Stimulated activated CD4-positive, alpha-beta T cell treated with anti-CD3 and anti-CD28 coated beads, TNF-alpha, amount 100 ng/mL, for 48 hours (primary cell): ENCODE measurements at places on chromosomes 4 and X.

- no peak for DNase-seq
These were observed 75.1 kb downstream of the GAB1 start for GRCh38 chr4:143411527-143412419.

GRCh38 chr4:148445071-148445859, 3.1 kb upstream of the NR3C2 start:
- peak; percentile 53 for DNase-seq

GRCh38 chr4:5611750-5612149, 96.6 kb downstream of the EVC2 start:
- DNase-seq: no peak

DNA sequence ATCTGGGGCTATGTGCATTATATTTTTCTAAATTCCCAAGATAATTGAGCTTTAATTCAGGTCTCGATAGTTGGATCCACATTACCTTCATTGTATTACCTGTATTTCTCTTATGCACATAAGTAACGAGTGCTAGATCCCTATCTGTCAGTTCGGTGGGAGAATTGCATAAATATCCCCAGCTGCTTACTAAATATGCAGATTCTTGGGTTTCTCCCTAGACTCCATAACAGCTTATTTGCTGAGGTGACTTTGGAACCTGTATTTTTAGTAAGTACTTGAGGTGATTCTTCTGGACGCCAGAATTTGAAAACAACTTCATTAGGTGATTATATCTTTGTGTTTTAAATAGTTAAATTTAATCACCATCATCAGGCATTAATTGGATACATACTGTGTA, 15.0 kb downstream of the UGT8 start:
- DNase-seq: no peak

- DNase-seq: no peak
These were observed 26.8 kb downstream of the MGST2 start for GRCh38 chr4:139692309-139693012.

- no peak for DNase-seq
These were observed 127.2 kb downstream of the UBE2K start for GRCh38 chr4:39825090-39825489.

GRCh38 chrX:71621603-71622002, 3.3 kb upstream of the CXCR3 start:
- DNase-seq: no peak

DNA sequence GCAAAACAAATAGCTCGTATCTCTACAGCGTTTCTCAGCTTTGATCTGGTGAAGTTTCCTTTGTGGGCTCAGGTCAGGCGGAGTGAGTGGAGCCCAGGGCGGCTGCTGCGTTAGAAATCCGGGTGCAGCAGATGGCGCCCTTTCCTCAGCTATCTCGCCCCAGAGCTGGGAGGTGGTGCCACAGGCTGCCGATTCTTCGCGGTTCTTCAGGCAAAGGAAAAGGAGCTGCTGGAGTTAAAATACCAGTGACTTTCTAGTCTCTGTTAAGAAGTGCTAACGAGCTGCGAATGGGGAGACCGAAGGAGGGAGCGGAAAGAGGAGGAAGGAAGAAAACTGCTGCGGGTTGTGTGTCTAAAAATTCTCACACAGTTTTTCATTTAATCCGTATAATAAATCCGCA, 114.6 kb downstream of the CPE start:
- peak; percentile 46 for DNase-seq

GRCh38 chr4:83712890-83713289, 177.0 kb downstream of the GPAT3 start:
- no peak for DNase-seq

DNA sequence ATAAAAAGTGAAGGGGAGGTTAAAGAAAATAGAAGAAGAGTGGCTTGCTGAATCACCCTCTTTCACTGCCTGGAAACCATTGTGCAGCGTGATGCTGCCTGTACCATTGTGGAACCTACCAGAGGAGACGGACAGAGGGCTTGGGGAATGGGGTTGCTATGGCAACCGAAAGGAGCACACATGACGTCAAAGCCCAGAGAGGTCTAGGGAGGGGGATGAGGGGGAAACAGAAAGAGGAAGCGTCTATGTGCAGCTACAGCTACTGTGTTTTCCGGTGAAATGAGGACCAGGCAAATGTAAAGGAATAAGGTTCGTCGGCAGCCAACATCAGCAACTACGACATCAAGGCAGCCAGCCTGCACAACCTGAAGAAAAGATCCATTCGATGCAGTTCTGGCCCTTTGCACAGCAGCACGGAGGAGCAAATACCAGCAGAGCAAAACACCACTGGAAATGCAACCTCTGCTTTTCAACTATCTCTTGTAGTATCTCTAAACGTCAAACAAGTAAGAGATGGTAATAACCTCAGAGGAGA, at the start of gene MAPK10:
Gene MAPK10, minus strand, starts transcription at position 110 of the 535 bp plus-strand sequence.
- DNase-seq: peak; percentile 8

DNA sequence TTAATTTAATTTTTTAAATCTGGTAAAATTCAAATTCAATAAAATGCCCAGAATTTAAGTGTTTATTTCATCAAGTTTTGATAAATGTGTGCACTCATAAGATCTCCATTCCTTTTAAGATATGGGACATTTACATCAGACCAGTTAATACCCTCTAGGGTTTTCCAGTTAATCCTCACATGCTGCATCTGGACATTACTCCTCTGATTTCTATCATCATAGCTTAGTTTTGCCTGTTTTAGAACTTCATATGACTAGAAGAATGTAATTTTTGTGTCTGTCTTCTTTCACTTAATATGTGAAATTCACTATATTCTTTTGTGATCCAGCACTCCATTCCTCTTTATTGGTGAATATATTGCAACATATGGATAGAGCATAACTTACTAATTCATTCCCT, 727.7 kb upstream of the FAM241A start:
- no peak for DNase-seq

DNA sequence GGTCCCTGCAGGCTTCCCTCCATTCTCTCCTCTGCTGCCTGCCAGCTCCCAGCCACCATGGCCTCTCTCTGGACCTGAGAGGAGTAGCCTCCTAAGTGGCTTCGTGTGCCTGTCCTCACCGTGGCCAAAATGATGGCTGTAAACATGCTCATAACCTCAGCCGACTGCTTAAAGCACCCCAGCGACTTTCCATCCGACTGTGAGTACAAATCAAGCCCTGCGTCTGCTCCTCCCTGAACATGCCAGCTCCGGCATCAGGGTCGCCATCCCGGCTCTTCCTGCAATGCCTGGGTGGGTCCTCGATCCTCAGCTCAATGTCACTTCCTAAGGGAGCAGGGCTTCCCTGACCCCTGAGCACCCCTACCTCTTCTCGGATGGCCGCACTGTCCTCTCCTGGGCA, 3.3 kb upstream of the SORCS2 start:
- DNase-seq: no peak

DNA sequence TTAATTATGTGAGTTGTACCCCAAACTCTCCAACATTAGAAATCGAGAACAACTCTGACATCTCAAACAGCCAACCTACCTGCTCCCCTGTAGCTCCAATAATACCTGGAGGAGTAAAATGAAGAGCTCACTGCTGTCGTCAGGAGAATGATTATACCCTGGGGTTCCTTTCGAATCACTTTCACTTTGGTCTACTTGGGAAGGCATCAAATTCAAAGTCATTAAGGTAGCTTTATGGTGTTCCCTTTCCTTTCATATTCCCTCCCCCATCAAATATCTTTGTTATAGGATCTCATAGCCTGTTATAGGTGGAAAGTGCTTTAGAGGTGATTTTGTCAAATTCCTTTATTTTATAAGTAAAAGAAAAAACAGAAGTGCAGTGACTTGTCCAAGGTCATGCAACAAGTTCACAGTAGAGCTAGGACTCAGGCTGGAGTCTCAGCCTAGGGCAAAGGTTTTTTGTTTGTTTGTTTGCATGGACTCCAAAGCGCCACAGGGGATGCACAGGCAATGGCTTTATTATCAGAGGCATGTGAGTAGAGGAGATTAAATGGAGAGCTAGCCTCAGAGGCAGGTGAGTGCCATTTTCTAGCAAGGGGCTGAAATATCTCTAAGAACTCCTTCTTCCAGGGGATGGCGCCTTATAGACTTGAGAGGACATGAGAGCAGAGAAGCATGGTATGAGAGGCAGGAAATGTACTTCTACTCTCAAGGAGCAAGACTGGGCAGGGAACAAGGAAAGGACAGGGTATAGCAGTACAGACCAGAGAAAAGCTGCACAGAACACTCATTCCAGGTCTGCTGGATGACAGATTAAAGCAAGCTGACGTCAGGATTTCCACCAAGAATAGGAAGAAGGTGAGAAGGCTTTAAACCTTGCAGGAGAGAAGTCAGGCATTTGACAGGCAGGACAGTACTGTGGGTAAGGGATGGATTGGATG, 262.1 kb upstream of the GPC4 start:
- no peak for DNase-seq

- no peak for DNase-seq
These were observed 48.1 kb downstream of the FNIP2 start for GRCh38 chr4:158816955-158817354.

DNA sequence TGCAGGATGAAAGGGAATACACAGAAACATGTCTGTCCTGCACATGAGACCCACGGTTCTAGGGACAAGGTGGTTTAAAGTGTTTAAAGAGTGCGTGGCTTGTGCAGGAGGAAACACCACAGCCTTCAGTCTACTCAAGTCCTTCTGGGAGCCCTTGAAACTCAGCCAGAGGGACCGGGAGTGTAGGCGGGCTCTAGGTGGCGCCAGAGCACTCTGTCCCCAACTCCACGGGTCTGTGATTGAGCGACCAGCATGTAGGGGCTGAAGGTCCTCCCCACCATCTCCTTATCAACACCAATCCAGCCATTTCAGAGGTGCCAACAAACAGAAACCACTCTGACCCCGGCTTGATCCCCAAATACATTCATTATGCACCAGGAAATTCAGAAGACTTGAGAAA, 82.0 kb upstream of the CLDN34 start:
- DNase-seq: peak; percentile 43

DNA sequence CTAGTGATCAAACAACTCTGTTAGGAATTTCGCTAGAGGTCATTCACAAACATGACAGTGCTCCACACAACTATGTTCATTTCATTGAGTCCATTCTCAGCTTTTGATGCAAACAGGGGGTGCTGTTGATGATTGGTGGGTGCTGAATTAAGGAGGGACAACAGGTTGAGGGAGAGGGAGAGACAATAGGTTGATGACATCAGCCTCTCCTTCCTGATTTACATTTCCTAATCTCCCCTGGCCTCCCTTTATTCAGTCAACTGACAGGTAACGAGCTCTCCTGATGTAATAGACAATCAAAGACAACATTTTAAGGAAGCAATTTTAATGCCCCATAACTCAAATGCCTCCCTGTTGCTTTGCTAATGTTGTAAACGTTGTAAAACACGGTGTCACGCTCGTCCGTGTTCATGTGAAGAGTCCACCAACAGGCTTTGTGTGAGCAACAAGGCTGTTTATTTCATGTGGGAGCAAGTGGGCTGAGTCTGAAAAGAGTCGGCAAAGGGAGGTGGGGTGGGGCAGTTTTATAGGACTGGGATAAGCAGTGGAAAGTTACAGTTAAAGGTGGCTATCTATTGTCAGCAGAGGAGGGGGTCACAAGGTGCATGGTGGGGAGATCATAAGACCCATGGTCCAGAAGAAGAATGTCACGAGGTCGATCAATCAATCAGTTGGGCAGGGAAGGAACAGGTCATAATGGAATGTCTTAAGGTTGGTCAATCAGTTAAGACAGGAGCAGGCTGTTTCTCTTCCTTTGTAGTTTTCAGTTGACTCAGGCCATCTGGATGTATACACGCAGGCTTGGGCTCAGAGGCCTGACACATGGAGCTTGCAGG, 4.8 kb upstream of the GAR1 start:
- no peak for DNase-seq

GRCh38 chr4:40629401-40630334, at the start of gene RBM47:
Gene RBM47 (minus strand): TSS chr4:40629864. CDS start chr4:40438893, 190,971 bp downstream.
- peak; percentile 30 for DNase-seq

DNA sequence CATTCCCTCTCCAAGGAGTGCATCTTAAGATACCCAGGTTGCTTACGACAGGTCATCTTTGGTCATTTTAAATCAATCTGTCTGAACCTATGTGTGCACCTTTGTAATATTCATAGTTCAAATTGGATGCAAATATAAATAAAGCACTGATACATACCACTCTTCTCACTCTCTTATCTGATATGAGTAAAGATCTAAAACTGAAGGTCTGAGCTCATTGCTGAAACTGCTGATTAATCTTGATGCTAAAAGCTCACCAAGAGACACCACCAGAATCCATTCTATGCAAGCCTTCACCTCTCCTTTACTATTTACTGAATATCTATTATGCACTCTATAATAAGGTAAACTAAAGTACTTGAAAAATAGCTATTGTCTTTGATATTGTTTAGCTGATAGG, 16.6 kb downstream of the HSD17B13 start:
- no peak for DNase-seq

DNA sequence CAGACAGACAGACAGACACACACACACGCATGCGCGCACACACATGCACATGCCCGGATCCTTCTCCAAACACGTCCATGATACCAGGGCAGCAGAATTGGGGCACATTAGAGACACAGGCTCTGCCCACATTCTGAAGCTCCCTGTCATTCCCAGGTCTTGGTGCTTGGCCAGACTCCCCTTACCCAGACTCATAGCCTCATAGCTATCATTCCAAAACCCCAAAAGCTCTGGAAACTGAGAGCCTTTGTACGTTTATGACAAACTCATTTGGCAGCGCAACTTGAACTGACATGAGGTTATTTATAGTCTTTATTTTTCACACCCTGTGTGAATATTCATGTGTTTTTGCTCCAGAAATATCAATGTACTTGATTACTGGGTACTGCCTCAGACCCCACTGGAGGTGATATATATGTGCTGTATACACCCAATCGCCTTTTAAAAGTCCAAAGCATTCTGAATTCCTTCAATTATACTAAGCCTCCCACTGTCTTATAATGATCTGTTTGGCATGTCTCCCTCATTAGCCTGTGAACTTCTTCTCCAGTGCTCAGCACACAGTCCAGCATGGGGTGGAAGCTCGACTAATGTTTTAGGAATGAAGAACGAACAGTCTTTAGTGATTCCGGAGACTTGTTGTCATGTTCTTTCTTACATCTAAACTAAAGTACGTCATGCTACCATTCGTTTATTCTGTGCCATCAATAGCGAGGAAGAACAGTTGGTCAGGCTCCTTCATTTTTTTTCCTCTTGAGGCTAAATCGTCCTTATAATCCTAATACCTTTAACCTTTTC, 45.0 kb downstream of the RTL9 start:
- no peak for DNase-seq

DNA sequence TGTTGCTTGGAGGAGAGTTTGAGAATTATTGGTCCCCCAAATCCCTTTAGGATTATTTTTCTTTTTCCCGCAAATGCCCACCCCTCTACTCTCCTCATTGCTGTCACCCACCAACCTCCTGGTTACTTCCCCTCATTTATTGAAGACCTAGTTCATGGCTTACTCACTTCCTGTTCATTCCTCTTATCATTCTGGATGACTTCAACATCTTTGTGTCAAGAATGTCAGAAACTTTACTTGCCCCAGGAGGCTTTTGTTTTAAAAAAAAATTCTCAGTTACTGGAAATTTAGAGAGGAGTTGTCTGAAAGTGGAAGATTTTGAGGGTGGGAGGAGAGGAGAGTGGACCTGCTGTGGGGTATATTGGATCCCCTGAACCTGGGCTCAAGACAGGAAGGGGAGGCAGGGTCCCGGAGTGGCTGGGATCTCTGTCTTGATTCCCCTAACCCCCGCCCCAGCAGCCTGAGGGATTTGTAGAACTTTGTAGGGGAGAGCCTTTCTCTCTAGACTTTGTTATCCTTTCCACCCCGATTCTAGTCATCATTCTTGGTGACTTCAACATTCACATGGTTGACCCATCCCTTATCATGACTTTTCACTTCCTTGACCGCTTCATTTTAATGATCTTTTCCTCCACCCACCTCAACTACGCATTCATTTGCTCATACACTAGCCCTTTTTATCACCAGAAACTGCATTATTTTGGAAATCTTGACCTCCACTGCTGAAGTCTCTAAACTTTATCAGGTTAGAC, 69.9 kb upstream of the ESX1 start:
- DNase-seq: no peak

- DNase-seq: no peak
These were observed 448.4 kb downstream of the RAPGEF2 start for GRCh38 chr4:159551281-159551680.
